Ascending aorta (tissue), 2 donors: ENCODE measurements at places on chromosomes 16 and 17.
A peak's percentile ranks its signal among the peaks of the same experiment; 100 is the strongest.

DNA sequence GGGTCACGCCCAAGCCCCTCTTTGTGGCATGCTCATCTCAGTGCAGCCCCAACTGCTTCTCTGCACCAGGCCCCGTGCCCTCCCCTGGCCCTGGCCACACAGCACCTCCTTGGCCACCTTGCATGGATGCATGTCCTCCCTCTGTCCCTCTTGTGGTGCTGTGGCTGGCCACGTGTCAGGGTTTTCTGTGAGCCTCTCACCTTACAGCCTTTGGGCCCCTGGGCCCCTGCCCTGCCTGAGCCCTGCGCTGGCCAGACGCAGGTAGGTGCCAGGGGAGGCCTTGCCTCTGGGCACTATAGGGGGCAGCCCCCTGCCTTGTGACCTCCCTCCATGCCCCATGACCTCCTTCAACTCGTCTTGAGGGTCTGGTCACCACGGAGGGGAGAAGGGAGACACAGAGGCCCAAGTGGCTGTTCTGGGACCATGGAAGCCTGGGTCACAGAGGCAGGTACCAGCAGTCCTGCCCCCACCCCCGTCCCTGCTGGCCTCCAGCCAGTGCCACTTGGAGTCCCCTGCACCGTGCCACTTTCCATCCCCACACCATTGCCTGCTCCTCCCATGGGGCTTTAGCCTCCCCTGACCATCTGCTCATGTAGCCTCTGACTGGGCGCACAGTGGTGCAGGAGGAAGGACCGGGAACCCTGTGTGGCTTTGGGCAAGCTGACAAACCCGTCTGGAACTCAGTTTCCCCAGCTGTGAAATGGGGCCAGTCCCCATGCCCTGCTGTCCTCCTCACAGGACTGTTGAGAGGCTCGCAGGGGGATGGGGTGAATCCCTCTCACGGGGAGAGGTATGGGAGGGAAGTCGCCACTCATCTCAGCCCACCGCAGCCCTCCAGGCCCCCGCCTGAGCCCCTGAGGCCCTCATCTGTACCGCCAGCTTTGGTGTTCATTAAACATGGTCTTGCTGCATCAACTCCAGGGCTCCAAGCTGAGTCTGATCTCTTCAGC, 11.5 kb upstream of the ATP6V0C start:
- no peak for DNase-seq

- DNase-seq: no peak
Measured at GRCh38 chr16:57444711-57445110, 2.5 kb downstream of the CIAPIN1 start.

DNA sequence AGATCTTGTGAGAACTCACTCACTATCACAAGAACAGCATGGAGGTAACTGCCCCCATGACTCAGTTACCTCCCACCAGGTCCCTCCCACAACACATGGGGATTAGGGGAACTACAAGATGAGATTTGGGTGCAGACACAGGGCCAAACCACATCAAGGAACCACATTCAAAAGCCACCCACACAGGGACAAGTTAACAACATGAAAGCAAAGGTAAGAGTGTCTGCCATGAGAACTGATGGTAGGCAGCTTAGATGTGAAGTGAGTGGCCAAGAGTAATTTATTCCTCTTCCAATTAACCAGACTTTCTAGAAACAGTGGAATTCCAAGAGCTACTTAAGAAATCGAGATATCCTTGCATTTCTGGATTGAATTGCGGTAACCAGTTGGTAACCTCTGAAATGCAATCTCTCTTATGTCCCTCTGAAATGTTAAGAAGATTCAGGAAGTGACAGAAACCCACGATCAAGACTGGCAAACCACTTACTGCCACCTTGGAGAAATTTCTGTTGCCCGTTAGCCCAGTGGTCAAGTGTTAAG, 167.4 kb upstream of the CACNG5 start:
- no peak for DNase-seq

GRCh38 chr17:7824021-7824924, 9.7 kb upstream of the KDM6B start:
- no peak for DNase-seq

DNA sequence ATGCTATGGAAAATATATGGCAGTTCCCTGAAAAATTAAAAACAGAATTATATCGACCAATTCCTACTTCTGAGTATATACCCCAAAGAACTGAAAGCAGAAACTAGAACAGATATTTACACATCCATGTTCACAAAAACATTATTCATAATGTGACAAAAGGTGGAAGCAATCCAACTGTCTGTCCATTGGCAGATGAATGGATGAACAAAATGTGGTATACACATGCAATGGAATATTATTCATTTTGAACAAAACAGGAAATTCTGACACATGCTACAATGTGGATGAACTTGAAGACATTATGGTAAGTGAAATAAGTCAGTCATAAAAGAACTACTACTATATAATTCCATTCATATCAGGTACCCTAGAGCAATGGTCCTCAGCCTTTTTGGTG, 263.5 kb upstream of the AXIN2 start:
- DNase-seq: no peak

DNA sequence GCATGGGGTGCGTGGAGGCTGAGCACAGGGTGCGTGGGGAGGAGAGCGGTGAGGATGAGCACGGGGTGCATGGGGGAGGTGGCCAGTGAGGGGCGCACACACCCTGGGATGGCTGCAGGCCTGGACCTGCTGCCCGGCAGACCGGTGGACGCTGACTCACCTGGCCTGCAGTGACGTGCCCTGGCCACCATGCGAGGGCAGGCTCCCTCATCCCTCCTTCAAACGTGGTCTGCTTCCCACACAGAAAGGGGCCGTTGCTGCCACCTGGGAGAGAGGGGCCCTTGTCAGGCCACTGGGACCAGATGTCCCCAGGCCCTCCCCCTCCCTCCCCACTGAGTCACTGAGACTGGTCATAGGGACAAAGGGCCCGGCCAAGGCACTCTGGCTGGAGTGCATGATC, 20.1 kb upstream of the APRT start:
- no peak for DNase-seq

DNA sequence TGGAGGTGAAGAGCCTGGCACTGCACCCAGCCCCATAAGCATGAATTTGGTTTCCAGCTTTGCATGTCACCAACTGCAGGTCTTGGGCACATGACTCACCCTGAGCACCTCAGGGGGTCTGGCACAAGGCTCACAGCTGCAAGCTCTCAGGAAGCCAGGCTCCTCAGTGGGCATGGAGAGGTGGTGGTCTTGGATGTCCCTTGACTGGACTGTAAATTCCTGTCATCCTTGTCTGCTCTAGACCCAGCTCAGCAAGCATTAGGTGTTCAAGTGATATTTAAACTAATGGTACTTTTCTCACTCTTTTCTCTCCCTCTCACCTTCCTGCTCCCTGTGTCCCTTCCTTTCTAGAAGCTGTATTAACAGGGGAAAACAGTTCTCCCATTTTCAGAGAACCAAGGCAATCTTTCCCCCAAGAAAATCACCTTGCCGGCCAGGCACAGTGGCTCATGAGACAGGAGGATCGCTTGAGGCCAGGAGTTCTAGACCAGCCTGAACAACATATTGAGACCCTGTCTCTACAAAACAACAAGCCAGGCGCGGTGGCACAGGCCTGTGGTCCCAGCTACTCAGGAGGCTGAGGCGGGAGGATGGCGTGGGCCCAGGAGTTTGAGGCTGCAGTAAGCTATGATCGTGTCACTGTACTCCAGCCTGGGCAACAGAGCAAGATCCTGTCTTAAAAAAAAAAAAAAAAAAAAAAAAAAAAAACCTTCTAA, 5.1 kb upstream of the KIFC3 start:
- no peak for DNase-seq

DNA sequence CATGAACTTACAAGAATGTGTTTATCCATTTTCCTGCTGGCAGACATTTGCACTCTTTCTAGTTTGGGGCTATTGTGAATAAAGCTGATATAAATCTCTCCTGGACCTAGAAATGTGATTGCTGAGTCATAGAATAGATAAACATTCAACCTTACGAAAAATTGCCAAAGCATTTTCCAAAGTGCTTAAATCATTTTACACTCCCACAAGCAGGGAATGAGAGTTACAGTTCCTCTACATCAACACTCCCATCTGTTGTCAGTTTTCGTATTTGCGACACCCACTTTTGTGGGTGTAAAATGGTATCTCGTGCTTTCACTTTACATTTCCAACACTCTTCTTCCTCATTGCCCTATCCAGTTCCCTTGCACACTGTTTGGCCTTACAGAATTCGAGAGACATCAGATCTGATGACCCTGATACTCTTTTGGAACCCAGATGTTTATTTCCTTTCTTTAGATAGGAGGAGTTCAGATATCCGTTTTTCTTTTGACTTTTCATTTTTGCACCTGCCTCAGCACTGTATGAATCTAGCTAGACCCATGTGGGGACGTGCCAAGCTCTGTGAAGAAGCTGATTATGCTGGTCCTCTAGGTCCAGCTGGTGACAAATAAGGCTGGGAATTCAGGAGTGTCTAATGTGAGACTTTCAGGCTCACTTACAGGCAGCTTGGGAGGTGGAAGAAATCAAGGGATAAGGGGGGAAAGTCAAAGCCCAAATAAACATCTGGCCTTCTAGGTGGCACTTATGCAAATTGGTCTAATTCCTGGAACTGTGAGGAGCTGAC, 14.0 kb downstream of the SOX9 start:
- no peak for DNase-seq

GRCh38 chr16:57689762-57690558, 4.6 kb upstream of the DRC7 start:
- DNase-seq: no peak

GRCh38 chr16:13231365-13231764, 330.0 kb downstream of the SHISA9 start:
- DNase-seq: no peak

DNA sequence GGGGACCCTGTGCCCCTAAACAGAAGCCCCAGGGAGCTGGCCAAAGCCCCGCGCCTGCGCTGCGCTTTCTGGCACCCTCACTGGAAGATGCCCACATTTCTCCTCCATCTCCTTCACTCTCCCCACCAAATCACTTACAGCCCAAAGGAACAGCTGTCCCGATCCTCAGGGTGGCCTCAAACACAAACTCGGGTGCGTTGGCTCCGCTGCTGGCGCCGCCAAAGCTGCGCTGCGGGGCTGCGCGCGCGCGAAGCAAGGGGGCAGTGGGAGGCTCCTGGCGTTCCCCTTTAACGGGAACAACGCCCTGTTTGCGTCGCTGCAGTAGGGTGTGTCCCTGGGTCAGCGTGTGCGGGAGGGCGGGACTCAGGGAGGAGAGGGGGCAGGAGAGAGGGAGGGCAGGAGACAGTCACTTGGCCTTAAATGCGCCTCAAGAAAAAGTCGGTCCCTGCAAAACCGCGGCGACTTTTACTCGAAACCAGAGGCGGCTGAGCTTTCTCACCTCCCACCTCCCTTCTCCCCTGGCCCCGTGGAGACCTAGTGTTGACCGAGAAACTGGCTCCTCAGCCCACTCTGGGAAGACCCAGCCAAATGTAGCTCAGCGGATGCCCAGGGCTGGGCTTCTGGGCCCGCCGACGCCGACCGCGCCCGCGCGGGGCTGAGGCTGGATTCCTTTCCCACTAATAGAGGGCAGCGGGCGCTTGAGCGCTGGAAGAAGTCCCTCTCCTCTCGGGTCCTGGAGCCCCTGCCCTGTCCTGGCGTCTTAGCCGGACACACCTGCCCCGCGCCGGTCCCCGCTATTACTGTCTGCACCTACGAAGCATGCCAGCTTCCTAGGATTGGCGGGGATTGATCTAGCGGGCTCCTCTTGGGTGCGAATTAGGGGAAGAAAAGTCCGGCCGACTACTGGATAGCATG, 2.6 kb downstream of the PMP22 start:
- peak; percentile 74 for DNase-seq

DNA sequence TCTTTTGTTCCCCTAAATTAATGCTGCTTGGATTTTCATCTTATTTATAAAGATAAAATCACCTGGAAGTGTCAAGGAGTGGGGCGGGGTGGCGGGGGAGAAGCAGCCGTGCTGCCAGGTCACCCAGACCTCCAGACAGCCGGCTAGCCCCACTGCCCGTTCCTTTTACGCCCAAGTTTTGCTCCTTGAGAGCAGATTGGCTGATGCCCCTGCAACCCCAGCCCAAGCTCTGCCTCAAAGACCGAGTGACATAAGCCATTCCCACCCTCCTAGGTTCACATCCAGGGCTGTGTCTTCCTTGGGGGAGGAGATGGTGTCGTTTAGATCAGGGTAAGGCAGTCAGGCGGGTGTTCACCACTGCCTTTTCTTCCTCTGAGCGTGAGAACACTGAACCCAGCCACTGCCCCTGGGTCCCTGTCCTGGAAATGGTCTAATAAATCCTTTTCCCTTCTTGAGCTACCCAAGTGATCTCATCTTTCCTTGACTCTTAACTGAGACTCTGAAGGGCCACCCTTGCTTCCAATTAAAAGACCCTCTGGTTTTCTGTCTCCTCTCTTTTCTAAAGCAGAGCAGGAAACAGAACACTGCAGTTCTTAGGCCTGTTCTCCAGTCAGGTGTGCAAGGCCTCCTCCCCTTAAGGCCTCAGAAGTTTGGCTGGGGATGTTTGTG, 5.7 kb downstream of the PDF start:
- peak; percentile 38 for DNase-seq

GRCh38 chr16:21598701-21599121, 666 bp upstream of the METTL9 start:
- no peak for DNase-seq

DNA sequence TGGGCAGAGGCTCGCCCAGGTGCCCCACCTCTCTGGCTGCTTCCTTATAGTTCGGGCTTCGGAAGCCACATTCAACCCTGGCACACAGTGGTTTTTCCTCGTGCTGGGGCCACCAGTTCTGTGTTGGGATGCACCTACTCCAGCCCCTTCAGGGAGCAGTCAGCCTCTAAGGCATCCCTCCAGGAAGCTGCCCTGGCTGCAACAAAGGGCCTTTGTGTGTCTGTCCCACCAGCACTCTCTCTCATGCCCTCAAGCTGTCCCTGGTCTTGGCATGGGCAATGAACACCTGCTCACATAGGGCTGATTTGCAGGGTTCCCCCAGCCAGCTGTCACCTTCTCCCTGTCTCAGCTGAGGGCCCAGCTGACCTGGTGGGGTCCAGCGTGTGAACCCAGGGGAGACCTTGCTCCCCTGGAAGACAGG, 754 bp upstream of the NOXO1 start:
- no peak for DNase-seq

DNA sequence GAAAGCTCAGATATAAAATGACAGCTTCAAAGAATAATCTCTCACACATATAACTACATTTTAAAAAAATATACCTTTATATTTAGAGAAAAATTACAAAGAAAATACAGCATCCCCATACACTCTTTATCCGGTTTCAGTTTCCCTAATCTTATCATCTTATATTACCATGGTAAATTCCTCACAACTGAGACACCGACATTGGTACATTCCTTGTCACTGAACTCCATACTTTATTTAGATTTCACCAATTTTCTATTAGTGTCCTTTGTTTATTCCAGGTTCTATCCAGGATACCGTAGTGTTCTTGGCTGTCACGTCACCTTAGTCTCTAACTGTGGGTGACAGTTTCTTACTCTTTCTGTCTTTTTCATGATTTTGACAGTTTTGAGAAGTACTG, 22.0 kb upstream of the ABCA10 start:
- no peak for DNase-seq

GRCh38 chr16:88469615-88470395, 16.7 kb downstream of the ZFPM1 start:
- no peak for DNase-seq

DNA sequence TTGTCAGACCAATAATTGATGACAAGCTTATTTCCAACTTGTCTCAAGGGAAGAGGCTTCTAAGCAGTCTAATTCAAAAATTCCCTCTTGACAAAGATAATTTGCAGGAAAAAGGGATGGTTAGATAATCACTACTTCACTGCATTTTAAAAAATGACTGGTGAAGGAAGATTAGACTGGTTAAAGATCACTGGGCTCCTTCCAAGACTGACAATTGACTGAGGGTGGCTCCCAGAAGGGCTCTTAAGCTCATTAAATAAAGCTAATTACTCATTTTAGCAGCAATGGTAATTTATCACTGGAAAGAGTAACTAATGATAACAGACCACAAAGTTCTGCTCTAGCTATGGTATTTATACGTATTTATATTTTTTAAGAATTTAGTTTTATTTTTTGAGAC, 4.4 kb upstream of the HEATR3 start:
- DNase-seq: no peak
